ENCODE measurements at places on chromosomes 4 and X.

DNA sequence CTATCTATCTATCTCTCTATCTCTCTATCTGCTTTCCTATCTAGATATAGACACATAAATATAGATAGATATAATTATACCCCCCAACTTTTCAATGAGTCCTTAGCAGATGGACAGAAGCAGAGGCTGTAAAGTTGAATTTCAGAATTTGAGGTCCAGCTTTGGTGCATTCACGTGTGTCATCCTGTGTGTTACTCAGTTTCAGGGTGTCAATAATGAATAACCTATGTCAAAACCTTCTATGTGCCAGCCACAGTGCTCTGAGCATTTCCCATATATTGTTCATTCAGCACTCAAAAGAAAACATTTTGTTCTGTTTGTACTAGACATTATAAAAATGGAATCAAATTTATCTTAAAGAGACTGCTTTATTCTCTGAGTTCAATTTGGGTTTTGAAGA is 310.0 kb downstream of the ARHGAP24 start:
- DNase-seq = no peak

- no peak for DNase-seq
These were observed 149.0 kb downstream of the FAM13A start for GRCh38 chr4:88908003-88908402.

GRCh38 chrX:68761086-68761485 is 67.7 kb upstream of the EFNB1 start:
- DNase-seq = no peak

DNA sequence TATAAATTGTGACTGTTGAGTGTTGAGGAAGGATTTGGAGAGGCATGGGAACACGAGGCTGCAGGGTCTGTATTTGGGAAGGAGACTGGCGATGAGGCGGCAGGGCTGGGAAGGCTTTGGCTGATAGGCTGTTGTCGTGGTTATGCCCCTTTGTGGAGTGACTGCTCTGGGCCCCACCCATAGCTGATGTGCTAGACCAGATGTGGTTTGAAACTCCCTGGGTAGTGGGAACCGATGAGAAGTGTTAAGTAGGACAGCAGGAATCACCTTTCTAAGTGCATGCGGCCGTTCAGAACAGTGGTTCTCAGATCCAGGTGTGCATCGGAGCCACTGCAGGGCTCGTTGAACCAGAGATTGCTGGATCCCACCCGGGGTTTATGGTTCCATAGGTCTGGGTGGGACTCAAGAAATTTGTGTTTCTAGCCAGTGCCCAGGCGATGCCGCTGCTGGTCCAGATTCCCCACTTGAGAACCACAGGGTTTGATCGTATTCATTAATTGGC is 42.3 kb downstream of the TBC1D14 start:
- DNase-seq = no peak

DNA sequence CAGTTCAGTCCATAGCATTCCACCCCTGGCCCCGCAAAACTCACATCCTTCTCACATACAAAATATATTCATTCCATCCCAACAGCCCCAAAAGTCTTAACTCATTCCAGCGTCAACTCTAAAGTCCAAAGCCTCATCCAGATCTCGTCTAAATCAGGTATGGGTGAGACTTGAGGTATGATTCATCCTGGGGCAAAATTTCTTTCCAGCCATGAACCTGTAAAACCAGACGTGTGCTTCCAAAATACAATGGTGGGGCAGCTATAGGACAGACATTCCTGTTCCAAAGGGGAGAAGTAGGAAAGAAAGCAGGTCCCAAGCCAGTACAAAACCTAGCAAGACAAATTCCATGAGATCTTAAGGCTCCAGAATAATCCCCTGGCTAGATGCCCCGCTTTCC is 76.9 kb downstream of the CLDN34 start:
- no peak for DNase-seq

- DNase-seq = no peak
These were observed 18.7 kb downstream of the TXLNG start for GRCh38 chrX:16804923-16805464.

GRCh38 chrX:135520022-135520552 is 373 bp upstream of the INTS6L start:
- peak; percentile 3 for DNase-seq

- DNase-seq = no peak
These were observed 35.9 kb downstream of the C4orf50 start for GRCh38 chr4:5982156-5982973.

DNA sequence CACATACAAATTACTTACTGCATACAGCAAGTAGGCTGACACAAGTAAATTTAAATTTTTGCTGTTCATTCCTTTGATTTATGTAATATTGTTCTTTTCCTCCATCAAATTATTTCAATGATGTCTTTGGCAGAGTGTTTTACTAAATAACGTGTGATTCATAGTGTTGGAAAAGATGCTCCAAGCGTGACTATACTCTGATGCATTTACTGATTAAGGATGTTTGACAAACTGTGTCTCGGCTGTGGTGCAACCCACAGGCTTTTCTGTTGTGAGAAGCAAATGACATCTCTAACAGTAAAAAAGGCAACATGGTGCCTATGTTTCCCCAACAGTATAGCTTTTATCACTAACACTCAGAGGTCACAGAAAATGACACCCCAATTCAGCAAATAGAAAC is 540.9 kb downstream of the PPP4R3C start:
- DNase-seq = no peak

GRCh38 chrX:129663171-129663570 is 8.4 kb upstream of the APLN start:
- DNase-seq = no peak

- DNase-seq = no peak
These were observed 61.1 kb downstream of the ARAP2 start for GRCh38 chr4:36183232-36183631.

DNA sequence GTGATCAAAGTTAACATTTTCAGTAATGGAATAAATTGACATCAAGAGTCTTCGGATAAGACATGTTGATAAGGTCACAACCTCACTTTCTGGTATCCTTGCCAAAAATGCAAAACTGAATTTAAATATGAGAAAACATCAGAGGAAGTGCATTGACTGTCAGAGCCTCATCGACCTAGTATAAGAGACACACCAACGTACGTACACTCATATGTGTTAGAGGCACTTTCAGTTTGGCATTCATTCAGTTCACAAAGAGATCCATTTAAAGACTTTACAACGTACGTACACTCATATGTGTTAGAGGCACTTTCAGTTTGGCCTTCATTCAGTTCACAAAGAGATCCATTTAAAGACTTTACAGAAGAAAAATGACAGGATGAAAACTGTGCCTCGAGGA is 280.3 kb downstream of the INPP4B start:
- DNase-seq = no peak

DNA sequence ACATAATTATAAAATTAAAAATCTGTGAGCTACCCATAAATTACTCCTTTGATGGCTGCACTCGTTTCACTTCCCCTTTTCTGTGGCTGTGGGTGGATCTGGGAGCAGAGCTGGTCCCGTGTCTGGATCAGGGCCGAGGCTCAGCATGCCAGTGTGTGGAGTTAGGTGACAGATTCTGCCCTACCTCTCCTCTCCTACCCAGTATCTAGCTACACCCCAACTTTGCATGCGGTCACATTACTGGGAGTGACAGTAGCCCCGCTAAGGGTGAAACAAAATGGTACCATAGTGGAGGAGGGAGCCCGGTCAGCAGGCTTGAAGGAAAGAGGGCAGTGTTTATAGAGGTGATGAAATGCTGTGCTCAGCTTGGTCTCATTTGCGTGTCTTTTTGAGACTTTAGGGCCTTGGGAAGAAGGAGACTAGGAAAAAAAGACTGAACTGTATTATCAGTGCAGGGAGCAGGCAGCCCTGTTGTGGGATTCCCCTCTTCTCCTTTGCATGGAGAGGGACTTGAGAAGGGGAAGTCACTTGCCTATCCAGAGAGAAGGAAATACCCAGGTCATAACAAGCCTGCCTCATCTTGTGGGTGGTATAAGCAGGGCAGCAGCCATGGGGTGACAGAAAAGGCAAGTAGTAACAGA is 48.4 kb downstream of the ARHGAP10 start:
- peak; percentile 81 for DNase-seq

DNA sequence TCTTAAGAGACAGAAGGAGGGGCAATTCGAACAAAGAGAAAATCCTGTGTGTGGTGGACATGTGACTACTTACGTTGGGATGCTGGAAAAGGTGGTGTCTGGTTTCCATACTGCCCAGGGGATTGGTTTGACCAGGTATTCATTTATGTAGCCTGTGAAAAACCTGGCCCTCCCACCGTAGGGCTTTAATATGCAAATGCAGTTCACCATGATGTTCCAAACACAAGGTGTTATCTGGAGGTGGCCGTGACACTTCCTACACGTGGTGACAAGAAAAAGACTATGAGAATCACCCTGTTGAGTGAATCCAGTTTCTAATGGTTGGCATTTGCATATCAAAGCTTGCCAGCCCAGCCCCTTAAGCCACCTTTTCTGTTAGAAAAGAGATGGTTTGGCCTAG is 27.9 kb downstream of the UGT2B4 start:
- no peak for DNase-seq

GRCh38 chrX:12434493-12434892 is 296.2 kb downstream of the FRMPD4 start:
- no peak for DNase-seq

DNA sequence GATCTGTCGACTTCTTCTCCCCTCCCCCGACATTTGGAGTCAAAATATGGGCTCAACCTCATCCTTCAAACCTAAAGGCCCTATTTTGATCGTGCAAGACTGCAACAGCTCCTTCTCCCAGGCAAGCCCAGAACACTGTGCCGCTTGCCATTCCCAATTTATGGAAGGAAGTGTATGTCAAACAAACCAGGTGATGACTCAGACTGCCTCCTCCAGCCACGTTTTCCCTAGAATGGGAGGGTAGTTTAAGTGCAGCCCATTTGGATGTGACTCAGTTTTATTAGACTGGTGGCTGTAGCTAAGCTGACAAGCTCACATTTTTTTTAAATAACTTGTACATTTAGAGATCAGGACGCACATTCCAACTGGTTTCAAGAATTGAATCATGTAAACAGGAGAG is 570.4 kb upstream of the DIPK2B start:
- no peak for DNase-seq

DNA sequence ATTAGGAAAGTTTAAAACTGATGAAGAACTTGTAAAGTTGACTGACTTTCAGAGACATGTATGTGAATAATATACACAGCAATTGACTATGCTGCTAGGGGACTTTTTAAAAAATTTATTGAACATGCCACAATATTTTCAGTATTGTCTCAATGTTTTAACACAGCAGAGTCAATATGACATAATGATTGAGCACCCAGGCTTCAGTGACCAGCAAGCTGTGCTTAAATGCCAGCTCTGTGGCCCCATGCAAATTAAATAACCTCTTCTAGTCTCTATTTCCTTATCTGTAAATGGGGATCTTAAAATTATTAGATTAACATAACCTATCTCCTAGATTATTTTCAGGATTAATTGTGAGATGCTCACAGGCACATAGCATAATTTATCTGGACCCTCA is 56.8 kb upstream of the TXK start:
- no peak for DNase-seq

DNA sequence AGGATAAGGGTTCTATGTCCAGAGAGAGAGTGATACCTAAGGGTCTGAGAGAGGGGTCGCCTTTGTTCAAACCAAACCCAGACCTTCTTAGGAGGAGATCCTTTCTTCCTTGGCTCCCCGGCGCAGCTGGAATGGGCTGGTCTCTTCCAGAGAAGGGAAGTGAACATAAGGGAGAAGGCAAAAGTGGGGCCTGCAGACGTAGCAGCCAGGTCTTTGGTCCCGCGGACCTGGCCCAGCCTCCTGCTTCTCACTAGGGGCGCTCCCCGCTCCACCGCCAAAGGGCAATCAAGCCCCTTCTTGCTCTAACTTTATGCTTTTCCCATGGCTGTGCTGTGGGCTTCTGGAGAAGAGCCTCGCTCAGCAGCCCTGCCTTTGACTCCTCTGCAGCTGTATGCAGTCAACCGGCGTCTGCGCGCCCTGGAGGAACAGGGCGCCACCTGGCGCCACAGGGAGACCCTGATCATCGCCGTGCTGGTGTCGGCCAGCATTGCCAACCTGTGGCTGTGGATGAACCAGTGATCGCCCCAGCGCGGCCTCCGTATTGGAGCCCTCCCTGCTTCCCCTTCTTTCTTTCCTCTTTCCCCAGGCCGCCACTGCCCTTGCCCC is 6.5 kb downstream of the FATE1 start:
- peak; percentile 48 for DNase-seq

- no peak for DNase-seq
These were observed 60.4 kb downstream of the NRK start for GRCh38 chrX:105882581-105883275.

DNA sequence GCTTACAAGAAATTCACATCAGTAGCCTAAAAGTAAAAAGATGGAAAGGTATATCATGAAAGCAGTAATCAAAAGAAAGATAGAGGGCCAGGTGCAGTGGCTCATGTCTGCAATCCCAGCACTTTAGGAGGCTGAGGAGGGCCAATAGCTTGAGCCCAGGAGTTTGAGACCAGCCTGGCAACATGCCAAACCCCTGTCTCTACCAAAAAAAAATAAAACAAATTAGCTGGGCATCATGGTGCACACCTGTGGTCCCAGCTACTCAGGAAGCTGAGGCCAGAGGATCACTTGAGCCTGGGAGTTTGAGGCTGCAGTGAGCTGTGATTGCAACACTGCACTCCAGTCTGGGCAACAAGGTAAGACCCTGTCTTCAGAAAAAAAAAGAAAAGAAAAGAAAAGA is 55.5 kb downstream of the GSPT2 start:
- peak; percentile 24 for DNase-seq

DNA sequence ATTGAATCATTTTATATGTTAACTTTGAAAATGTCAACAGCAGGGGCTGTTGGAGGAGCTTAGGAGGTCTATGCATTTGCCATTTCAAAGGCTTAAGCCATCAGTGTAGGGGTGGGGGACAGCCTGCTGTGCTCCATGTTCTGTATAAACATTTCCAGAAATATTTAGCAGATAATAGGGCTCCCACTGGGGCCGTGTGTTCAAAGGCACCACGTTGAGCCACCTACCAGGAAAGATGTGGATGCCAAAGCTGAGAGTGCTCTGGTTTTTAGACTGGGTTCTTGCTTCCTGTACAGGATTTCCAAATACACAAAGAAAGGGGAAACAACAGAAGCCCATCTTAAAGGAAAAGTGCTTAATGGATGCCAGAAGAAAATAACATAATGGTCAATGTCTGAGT is 219.5 kb downstream of the CENPC start:
- no peak for DNase-seq

DNA sequence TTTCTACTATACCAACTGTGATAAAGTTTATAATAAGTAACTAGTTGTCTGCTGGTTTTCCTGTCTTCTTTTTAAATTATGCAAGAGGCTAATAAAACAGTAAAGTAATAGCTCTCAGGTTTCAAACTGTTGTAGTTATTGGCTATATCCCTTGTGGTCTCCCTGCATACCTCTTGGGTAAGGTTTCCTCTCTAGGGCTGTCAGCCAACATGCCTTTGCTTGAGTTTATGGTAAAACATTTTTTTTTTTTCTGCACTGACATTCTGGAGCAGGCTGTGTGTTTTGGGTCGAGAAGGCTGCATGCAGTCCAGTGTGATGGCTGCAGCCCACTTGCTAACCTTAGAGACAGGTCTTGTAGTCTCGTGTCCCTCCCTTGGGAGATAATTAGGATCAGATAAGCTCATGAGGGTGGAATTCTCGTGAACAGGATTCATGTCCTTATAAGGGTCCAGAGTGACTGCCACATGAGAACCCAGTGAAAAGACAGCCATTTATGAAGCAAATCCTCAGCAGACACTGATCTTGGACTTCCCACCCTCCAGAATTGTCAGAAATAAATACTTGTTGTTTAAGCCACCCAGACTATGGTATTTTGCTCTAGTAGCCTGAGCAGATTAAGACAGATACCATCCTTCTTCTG is 831.2 kb downstream of the CCSER1 start:
- no peak for DNase-seq

- DNase-seq = no peak
These were observed 9.5 kb downstream of the PRMT9 start for GRCh38 chr4:147674496-147674895.

Measured in RPMI8226 (cell line).